Hippocampal formation (tissue), 2 donors: ENCODE measurements at places on chromosomes 12 and 14.

DNA sequence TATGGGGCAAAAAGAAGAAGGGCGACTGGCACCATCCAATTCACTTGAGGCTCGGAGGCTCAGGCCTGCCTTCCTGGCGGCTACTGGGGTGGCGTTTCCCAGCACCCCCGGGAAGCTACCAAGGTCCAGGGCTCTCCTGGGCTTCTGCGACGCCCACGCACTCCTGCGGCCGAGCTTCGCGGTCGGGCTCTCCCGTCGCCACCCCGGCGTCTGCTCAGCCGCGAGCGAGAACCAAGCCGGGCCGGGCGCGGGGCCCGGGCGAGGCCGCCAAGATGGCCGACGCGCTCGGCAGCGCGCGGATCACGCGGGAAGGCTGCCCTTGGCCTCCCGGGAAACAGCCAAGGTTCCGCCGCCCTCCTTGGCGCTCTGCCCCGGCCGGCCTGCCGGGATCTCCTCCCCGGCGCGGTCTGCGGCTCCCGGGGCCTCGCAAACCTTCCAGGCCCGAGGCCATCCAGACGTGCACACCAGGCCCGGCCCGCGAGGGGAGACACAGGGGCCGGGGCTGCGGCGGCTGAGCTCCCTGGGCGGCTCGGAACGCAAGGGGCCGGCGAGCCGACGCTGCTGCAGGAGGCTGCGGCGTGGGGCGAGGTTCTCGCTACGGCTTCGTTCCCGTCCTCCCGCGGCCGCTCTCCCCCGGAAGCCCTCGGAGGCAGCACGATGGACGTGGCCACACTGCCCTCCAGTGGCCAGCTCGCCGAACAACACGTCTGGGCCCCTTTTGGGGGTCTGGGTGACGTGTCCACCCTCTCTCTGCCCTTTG lies 23.5 kb upstream of the ZFP36L1 start:
- peak; percentile 89 for DNase-seq

DNA sequence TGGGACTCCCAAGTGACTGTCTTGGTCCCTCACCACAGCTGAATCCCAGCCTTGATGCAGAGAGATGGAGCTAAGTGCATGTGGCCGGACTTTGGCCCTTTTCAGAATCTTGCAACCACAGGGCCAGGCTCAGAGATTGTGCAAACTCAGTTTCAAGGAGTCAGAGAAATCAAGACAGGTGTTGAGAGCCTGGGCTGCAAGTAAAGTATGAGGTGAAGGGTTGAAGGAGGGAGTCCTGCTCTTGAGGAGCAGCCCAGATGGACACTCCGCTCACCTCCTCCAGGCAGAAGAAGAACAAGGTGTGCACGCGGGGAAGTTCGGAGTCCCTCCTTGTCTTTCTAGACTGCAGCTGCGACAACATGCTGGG lies 6.3 kb upstream of the BMP4 start:
- DNase-seq, result no peak

DNA sequence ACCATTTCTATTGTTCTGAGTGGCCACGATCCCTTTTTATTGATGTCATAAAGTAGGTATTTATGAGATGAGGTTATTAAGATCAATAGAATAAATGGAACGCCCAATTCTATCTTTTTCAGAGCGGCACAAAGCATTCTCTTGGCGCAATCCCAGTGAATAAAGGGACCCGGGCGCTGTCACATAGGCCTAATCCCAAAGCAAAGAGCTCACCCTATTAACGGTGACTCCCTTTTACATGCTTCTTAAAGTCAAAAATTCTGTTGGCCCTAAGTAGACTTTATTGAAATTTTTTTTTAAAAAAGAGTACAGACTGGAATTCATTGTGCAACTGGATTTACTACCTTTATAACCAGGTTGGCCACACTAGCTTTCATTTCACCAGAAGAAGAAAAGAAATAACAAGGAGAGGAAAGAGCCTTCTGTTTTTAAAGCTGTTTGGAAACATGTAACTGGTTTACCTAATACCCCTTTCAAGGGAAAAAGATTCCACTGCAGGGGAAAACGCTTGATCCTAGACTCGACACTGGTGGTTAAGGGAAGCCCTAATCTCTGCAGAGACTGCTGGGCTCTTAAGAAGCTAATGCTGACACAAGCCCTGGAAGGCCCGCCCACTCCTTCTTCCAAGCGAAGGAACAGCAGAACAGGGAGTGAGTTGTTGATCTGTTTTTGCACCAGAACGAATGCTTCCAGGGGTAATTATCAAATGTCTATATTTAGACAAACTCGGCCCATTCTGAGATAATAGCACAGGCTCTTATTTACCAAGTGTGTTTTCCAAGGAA lies 381.2 kb downstream of the BCL11B start:
- no peak for DNase-seq

GRCh38 chr14:90870950-90871604 lies 54.8 kb upstream of the TTC7B start:
- no peak for DNase-seq

DNA sequence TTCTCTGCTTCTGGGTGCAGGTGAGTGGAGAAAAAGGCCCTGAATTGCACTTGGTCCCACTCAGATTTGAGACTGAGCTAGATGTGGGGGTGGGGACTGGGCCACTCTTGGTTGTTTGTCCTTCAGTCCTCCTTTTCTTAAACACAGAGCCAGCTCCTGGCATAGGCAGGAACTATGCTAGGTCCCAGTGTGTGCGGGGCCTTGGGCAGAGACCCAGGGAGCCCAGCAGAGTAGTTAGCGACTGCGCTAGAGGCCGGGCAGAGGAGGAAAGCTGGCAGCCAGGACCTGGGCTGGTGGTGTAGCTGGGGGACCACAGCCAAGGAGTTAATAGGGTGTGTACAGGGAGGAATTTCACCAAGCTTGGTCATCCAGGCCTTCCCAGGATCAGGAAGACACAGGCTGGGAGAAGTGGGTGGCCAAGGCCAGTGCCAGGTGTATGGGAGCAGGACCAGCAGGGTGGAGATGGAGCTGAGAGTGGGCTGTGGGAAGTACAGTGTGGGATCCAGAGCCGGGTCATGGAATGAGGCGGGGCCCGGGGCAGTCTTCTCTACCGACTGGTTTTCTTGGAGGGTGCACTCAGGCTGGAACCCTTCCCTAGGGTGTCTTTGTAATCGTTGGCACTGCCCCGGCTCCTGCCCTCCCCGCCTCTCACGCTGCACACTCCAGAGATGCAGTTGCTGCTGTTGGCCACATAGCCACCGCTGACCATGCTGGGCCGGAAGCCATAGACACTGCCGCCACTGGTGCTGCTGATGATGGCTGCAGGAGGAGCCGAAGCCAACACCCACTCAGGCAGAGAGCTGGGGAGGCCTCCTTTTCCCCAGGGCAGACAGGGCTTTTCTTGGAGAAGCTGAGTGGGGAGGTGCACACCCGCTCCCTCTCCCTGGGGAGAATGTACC lies 8.7 kb downstream of the KRT71 start:
- peak; percentile 38 for DNase-seq

- no peak for DNase-seq
These were observed 61.4 kb upstream of the DBX2 start for GRCh38 chr12:45112306-45112705.

- no peak for DNase-seq
These were observed 94.8 kb downstream of the ATF7IP start for GRCh38 chr12:14460212-14460841.

DNA sequence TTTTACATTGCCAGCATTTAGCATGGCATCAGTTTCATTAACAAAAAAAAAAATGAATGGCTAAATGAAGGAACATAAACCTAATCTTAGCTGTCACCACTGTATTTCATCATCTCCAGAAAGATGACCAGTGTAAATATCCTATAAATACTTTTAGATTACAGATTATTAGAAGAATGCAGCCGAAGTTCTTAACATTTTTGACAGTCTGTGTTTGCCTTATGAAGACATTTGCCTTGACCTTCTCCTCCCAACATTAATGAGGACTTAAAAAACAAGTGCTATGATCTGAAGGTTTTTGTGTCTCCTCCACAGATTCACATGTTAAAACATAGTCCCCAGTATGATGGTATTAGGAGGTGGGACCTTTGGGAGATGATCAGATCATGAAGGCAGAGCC lies 253.0 kb downstream of the SNAPC1 start:
- DNase-seq, result no peak

GRCh38 chr14:38203929-38204718 lies 3.6 kb upstream of the SSTR1 start:
- no peak for DNase-seq

- no peak for DNase-seq
These were observed 103.5 kb downstream of the WSCD2 start for GRCh38 chr12:108232565-108232964.

GRCh38 chr14:74480046-74480445 lies 13.1 kb downstream of the NPC2 start:
- DNase-seq, result no peak

DNA sequence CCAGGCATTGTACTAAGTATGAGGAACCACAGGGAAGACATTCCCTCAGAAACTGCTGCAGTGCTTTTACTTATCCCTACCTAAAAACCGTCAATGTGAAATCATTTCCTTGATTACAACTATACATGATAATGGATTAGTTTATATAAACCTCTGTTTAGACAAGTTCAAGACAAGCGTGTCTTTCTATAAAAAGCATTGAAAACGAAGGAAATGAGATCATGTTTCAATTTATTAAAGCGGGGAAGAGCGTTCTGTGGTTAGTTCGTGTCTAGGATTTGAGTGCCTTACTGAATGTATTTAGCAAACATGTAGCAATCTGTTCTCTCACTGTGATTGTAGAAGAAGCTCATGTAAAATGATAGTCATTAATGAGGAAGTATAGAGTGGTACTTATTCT lies 37.5 kb downstream of the GALC start:
- DNase-seq, result no peak

DNA sequence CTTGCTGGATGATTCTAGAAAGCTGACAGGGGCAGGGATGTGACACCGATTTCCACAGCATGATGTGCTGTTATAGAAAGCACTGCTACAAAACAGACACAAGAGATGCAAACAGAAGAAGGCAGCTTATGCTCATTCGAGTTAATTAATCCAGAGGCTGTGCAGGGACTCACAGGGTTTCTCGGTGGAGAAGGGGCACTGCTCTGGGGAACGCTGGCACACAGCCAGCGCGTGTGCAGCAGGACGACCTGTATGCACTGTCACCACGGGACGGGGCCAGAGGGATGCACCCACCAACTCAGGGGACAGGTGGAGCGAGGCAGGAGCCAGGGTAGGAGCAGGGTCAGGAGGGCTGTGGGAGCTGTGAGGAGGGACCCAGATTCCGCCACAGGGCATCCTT lies 143.5 kb downstream of the RIMBP2 start:
- DNase-seq, result no peak

GRCh38 chr14:98233656-98234055 lies 1038.3 kb downstream of the BCL11B start:
- no peak for DNase-seq

DNA sequence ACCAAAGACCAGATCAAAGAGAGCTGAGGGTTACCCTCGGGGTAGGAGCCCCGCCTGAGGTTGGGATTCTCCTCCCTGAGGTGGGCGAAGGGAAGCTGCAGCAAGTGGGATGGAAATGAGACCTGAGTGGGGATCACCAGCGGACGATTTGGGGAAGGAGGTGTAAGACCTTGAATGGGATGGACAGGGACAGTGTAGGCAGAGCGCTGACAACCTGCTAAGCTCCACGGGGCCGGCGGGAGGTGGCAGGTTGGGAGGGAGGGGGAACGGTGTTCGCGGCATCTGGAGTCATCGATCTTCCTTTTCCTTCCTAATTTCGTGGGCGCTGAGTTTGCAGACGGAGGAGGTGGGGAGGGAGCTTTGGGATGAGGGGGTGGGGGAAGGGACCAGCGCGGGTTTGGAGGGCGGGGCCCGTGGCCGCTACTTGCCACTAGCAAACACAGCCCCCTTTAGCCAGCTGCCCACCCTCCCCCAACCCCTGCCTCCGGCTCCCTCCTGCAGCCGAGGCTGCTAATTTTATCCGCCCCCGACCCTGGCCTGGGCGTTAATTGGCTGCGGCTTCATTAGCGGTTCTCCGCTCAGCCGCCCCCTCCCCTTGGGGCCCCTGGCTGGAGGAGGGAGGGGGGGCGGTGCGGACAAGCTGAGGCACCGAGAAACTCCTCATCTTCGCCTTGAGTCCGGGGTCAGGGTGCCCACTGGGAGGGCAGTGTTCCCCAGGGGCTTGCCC lies 2.8 kb upstream of the SHMT2 start:
- no peak for DNase-seq

- DNase-seq, result no peak
These were observed 135.8 kb upstream of the SCAF11 start for GRCh38 chr12:46126050-46126727.

DNA sequence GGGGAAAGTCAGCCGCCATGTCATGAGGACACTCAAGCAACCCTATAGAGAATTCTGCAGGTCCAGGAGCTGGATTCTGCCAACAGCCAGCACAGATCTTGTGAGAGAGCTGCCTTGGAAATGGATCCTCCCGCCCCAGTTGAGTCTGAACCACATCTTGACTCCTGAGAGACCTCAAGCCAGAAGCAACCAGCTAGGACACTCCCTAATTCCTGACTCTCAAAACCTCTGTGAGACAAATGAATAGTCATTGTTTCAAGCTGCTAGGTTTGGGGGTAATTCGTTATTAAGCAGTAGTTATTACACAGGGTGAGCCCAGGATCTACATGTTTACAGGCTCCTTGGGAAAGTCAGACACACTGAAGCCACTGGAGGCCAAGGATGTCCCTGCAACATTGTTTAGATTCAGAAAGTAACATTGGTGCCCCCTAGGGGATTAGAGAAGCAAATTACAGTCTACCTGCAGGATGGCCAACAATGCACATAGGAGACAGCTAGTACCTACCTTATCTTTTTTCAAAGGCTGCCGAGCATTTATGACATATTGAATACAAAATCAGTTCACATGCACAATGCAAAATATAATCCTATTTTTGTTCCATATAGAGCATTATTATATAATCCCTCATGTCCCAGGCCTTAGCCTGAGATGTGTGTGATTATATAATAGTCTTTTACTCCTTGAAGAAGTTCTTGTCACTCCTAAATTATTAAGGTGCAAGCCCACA lies 57.9 kb upstream of the FICD start:
- no peak for DNase-seq

- DNase-seq, result no peak
These were observed 18.9 kb upstream of the CARMIL3 start for GRCh38 chr14:24032727-24033418.

GRCh38 chr12:130484221-130484620 lies 146.5 kb downstream of the PIWIL1 start:
- no peak for DNase-seq

GRCh38 chr12:62728741-62729140 lies 206.2 kb downstream of the PPM1H start:
- DNase-seq, result no peak

GRCh38 chr12:6146509-6146908 lies 22.0 kb upstream of the VWF start:
- no peak for DNase-seq

DNA sequence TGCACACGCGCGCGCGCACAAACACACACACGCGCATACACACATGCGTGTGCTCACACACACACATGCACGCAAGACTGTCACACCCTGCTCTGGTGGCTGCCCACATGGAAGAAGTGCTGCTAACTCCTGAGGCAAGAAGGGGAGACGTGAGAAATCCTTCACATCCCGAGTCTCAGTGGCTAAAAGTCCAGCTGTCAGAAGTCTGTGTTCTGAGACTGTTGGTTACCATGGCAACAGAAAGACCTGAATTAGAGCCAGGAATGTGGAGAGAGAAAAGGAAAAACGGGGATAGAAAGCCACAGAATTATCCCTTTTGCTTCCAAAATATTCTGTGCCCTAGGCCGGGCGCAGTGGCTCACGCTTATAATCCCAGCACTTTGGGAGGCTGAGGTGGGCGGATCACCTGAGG lies 71.2 kb downstream of the PPFIBP1 start:
- peak; percentile 55 for DNase-seq

GRCh38 chr14:100138082-100138787 lies 21.2 kb downstream of the DEGS2 start:
- DNase-seq, result no peak

GRCh38 chr12:53775478-53776145 lies 23.8 kb upstream of the CISTR start:
- no peak for DNase-seq
